ENCODE measurements at places on chromosomes 7 and 10.

GRCh38 chr10:58897708-58898107, 278.7 kb upstream of the PHYHIPL start:
- no peaks in the 10 kb centered on the region for H3K4me1 ChIP-seq
- H3K36me3 ChIP-seq = no peaks in the 10 kb centered on the region
- no peaks in the 10 kb centered on the region for H3K27me3 ChIP-seq
- H3K27ac ChIP-seq = no peak overlapping the region

- no peaks in the 10 kb centered on the region for H3K4me1 ChIP-seq
- H3K27me3 ChIP-seq = no peaks in the 10 kb centered on the region
- DNase-seq = no peak
- H3K27ac ChIP-seq = no peak overlapping the region
- H3K36me3 ChIP-seq = no peaks in the 10 kb centered on the region
Observed at GRCh38 chr10:28849821-28850220, 172.5 kb downstream of the BAMBI start.

DNA sequence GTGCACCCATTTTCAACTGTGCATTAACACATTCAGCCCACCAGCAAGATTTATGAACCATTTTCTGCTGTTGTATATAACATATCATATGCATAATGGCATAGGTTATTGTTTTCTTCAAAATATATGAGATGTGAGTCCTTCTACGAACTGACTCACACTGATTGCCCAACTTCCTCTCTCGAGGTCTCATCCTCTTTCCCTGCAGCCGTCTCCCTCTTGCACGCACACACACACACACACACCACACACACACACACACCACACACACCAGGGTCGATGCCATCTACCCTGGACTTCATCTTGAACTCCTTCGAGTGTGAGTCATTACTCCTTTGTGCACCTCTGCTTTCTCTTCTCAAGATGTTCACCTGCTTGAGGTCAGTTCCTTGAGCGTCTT, 36.7 kb downstream of the EGFR start:
- H3K4me3 ChIP-seq = no peak overlapping the region
- H3K36me3 ChIP-seq = no peaks in the 10 kb centered on the region
- no peaks in the 10 kb centered on the region for H3K27me3 ChIP-seq
- no peak overlapping the region for H3K27ac ChIP-seq
- no peaks in the 10 kb centered on the region for H3K4me1 ChIP-seq
- DNase-seq = no peak

GRCh38 chr7:46152696-46153095, 231.6 kb upstream of the IGFBP3 start:
- H3K27ac ChIP-seq = peak overlapping the region; percentile 90
- no peaks in the 10 kb centered on the region for H3K36me3 ChIP-seq

DNA sequence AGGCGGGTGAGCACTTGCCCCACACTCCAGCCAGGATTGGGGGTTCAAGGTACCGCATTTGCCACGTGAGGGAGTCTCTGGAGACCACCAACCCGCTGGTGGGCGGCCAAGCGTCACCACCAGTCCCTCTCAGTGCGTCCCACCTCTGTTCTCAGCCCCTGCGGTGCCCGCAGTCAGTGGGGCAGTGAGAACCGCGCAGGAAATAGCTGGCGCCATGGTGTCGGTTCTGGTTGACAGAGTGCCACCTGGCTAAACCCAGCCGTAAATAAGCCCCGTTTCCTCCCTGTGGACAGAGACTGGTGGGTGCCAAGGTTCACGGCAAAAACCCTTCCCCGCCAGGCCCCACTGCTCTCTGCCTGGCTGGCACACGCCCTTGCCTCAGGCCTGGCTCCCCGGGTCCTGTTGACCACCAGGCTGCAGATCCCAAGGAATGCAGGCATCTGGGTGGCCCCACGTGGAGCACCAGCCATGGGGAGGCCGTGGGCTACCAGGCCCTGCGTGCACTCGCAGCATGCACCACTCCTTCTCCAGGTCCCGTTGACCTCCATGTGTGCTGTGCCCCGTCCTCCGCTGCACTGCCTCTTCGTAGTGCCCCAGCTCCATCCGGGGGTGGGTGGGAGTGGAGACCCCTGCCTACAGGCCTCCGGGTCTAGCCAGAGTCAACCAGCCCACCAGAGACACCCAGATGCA, 140.0 kb downstream of the LHPP start:
- H3K27me3 ChIP-seq = no peaks in the 10 kb centered on the region
- H3K36me3 ChIP-seq = no peaks in the 10 kb centered on the region
- H3K27ac ChIP-seq = no peak overlapping the region
- no peak for DNase-seq
- H3K4me3 ChIP-seq = no peak overlapping the region
- no peaks in the 10 kb centered on the region for H3K4me1 ChIP-seq

GRCh38 chr7:11831736-11832495, at the start of gene THSD7A:
THSD7A (minus strand) TSS chr7:11832198; CDS start chr7:11831946, 252 bp downstream.
- no peak within 1 kb of the TSS for H3K27ac ChIP-seq
- no peaks in the 10 kb centered on the region for H3K36me3 ChIP-seq
- peak within 1 kb of the TSS; percentile 60 for H3K4me3 ChIP-seq
- no peaks in the 10 kb centered on the region for H3K27me3 ChIP-seq
- DNase-seq = peak; percentile 51

GRCh38 chr7:12032146-12032545, 178.9 kb upstream of the TMEM106B start:
- no peak overlapping the region for H3K27ac ChIP-seq
- H3K27me3 ChIP-seq = no peaks in the 10 kb centered on the region
- H3K36me3 ChIP-seq = no peaks in the 10 kb centered on the region
- DNase-seq = no peak
- no peak overlapping the region for H3K4me3 ChIP-seq
- H3K4me1 ChIP-seq = no peaks in the 10 kb centered on the region

DNA sequence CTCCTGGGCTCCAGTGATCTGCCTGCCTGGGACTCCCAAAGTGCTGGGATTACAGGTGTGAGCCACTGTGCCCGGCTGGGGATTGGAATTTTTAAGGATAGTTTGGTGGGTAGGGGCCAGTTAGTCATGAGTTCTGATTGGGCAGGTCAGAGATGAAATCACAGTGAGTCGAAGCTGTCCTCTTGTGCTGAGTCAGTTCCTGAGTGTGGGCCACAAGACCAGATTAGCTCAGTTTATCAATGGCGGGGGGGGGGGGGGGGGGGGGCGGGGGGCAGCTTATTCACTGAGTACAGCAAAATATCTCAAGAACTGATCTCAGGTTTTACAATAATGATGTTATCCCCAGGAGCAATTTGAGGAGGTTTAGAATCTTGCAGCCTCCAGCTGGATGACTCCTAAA, 11.6 kb upstream of the ERCC6 start:
- H3K27ac ChIP-seq = no peak overlapping the region
- no peaks in the 10 kb centered on the region for H3K36me3 ChIP-seq
- H3K27me3 ChIP-seq = no peaks in the 10 kb centered on the region
- H3K4me1 ChIP-seq = 0 out of 2 replicates have a peak, but pooled peaks cover 4% of the 10 kb centered on the region
- H3K4me3 ChIP-seq = no peak overlapping the region
- no peak for DNase-seq
